Renal cortical epithelial cell (primary cell): ENCODE measurements at places on chromosomes 1 and 21.

DNA sequence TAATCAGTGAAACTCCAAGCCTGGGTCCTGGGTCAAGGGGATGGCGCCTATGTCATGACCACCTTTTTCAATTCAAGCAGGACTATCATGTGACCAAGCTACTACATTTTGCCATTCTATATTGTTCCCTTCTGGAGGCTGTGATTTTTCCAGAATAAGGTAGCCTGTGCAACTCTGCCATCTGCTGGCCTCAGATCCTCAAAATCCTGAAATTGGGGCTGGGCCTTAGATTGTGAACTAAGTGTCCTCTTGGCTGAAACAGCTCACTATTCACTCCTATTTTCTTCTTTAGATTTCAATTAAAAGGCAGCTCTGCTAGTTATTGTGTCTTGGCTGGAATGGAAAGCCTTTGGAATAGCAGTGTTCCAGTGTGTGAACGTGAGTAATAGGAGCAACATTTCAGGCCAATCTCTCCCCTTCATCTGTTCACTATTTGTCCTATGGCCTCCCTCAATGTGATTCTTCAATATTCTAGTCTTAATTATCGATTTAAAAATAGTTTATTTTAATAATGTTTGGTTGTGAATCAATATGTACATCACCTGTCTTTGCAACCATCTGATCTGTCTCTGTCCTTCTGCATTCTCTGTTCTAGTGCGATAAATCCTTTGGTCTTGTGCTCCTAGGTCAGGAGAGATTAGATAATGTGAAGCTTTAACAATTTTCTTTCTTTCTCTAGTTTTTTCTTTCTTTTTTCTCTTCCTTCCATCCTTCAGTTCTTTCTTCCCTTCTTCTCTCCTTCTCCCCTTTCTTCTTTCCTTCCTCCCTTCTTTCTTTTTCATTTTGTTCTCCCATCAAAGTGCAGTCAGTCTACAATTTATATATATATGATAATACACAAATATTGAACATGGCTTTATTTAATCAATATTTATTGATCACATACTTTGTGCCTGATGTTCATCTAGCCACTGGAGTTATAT lies 69.8 kb downstream of the CR1 start:
- no peak for DNase-seq

DNA sequence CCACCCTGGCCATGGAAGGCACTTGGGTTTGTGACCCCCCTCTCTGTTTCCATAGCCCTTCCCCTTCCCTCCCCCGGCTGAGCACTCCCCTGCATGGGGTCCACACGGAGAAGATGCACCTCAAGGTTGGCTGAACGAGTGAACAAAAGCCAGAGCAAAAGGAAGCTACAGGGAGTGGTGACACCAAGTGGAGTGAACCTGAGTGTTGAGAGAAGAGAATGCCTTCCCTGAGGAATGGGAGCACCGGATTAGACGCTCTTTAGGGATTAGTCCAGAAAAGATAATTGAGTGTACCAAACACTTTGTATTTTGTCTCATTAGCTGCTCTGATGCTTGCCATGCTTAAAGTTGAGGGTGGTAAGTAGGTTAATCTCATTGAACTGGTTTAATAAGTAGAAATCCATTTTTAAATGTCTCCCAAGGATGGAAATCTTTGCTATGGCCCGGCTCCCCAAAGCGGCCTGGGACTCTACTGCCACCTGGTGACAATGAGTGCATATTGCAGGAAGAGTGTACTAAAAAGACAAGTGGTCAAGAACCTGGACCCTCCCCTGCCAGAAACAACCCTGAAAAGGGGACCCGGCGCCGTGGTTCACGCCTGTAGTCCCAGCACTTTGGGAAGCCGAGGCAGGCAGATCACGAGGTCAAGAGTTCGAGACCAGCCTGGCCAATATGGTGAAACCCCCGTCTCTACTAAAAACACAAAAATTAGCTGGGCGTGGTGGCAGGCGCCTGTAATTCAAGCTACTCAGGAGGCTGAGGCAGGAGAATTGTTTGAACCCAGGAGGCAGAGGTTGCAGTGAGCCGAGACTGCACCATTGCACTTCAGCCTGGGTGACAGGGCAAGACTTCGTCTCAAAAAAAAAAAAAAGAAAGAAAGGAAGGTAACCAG lies 150.6 kb upstream of the ZC3H12A start:
- no peak for DNase-seq

GRCh38 chr1:156489166-156489934 lies 11.2 kb downstream of the MEF2D start:
- DNase-seq: no peak

- DNase-seq: no peak
Observed at GRCh38 chr1:247291833-247292561, 36.1 kb downstream of the VN1R5 start.

DNA sequence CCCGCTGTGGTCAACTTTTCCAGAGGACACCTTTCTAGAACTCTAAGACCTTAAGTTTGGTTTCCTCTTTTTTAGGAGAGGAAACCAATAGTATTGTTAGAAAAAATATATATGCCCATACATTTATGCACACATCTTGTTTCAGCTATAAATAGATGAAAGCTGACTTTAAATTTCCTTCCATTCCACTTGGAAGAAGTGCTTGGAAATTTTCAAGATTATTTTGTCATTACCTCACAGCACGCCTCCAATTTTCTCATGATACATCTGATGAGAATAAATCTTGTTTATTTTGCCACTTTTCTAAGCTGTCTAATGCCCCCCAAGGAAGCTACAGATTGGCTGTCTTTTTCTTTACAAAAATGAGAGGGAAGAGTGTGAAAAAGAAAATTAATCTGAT lies 65.8 kb downstream of the NIBAN1 start:
- no peak for DNase-seq

DNA sequence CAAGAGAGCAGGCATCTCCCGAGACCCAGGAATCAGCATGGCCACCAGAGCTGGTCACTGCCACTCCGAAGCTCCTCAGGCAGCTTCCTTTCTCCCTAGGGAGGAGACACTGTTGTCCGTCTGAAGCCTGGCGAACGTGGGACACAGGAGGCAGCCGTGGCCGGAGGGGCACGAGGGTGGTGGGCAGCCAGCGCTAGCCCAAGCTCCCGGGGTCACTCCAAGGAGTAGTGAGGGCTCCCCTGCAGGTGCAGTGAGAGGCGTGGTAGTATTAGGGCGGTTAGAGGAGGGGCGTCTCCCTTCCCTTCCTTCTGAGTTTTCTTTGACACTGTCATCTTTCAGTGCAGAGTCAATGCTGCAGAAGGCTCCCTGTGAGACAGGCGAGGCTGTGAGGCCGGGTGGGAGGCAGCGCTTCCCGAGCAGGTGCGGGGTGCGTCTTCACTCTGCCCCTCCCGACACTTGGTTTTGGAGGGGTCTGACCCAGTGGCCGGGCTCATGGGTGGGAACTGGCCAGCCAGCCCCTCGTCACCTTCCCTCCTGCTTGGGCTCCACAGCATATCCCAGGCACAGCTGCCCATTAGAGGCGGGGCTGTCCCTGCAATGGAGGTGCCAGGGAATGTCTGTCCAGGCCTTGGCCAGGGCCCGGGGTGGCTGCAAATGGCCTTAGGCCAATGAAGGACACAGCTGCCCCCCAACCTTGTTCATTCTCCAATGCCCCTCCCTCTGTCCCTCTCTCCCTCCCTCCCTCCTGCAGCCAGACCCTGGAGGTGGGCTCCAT lies 171.6 kb upstream of the ARHGEF16 start:
- no peak for DNase-seq

GRCh38 chr1:204104331-204105130 lies 31.6 kb downstream of the SOX13 start:
- DNase-seq: peak; percentile 38

- peak; percentile 71 for DNase-seq
Observed at GRCh38 chr1:209323743-209324142, 259.8 kb upstream of the CAMK1G start.

DNA sequence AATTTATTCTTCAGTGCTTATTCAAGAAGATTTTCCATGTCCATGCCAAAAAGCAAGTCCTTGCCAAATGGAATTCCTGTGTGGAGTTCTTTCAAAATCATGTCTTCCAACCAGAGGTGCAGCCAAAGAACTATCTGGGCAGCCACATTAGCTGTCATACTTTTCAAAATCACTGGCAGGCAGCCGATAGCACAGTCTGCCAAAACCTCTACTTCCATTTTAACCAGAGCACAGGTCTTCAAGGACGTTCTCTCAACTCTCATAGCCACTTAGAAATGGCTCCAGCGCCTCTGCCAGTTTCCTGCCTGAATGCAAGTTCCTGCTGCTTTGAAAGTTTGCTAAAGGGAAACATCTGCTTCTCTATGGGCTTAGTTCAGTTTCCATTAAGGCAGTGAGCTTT lies 975.7 kb upstream of the ADGRL4 start:
- no peak for DNase-seq

DNA sequence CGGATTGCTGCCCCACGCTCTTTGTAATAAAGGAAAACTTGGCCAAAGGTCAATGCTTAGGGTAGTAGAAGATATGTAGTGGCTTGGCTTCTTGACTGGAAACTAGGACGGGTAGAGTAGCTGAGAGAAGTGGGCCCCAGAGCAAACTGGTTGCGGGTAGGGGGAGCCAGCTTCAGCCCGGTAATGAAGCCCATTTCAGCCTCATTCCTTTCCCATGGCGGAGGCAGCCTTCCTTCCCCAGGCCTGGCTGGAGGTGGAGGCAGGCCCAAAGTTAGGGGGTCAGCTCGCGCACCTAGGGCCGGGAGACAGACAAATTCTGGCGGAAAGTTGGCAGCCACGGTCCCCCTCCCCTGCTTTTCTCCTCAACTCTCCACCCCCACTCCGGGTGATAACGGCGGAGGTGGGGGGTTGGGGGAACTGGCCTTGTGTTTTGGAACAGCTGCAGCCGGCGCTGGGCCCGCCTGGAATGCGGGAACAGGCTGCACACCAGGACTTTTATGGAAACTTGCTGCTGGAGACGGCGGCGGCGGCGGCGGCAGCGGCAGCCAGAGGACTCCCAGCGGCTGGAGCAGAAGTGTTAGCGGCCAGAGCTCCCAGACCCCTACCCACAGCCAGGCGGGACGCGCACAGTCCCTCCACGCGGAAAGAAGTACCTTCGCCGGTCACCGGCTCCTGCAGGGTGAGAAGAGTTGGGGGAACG lies at the start of gene NEXN:
Gene NEXN (plus strand): TSS at position 544 of the 700 bp plus-strand sequence. CDS start 27,483 bp downstream, outside the sequence.
- DNase-seq: peak; percentile 48

DNA sequence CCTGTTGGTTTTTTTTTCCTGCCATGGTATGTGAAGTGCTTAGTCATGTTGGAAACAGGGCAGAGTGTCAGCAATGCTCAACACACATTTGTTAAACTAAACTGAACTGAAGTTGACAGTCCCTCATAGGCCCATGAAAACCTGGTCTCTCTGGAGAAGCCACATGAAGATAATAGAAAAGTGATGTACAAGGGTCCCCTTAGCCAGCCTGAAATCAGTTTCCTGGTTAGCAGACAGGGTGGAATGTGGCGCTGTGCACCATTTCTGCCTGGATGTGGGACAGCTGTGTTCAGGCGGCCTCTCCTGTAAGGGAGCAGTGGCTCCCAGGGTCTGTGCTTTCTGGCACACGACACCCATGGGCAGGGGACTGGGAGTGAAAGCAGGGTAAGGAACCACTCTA lies 9.9 kb upstream of the CHI3L1 start:
- peak; percentile 12 for DNase-seq

DNA sequence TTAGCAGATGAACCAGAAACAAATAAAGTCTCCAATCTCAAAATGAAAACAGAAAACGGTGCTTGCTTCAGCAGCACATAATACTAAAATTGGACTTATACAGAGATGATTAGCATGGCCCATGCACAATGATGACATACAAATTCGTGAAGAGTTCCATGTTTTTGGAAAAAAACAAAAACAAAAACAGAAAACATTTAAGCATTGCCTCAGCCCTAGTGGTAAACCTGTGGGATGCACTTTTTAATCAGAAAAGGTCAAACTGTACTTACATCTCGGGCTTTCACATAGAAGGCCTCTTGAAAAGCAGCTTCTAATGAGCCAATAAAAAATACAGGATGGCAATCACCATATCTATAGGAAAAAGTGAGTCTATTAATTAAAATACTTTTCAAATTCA lies 159.1 kb upstream of the DMRTA2 start:
- DNase-seq: no peak

DNA sequence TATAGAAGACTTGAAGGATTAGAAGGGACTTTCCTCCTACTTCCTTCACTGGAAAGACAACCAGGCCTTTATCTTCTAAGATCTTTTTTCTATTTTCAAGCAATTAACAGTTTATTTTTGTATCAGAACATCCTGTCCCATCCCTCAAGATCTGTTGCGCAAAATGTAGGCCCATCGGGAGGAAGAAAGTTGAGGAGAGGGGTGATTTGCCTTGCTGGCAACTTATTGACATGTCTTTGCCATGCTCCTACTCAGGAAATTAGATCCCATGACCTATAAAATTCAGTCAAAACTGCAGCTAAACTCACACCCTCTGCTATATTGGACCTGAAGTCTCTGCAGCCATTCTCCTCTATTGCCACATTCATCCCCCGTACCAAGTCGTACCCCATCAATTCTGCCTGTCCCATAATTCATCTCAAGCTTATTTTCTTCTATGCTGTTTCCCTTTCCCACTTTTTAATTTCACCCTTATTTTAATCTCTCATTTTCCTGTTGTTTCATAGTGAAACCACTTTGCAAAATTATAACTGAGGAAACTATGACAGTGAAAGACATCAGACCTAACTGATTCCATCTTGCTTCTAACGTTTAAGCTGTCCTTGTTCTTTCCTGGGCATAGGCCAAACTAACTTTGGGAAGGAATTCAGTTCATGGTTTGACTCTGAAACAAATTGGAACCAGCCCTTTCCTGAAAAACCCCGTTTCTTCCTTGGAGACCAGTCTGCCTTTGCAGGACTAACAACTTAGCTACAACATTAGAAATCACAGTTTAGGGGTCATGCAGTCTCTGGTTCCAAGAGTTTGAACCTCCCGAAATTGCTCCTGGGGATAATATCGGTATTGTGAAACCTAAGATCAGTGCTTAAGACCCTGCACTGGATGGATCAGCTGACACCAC lies 195.7 kb upstream of the PTBP2 start:
- DNase-seq: no peak

- DNase-seq: no peak
Observed at GRCh38 chr1:109622895-109623294, 3.3 kb downstream of the AMPD2 start.

DNA sequence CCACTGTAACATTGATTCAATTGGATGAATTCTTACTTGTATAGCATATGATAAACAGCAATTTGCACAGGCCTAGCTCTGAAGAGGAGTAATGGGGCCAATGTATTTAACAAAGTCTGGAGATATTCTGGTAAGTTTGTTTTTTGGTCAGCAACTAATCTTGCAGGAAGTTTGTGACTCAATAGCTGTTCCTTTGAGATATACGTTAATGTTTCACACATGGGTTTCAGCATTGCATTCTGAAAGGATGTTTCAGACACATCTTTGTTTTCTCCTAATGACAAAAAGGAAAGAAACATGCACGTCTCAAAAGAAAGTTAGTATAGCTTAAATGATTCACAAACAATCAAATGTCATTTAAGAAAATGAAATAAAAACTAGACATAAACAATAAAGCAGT lies 49.0 kb downstream of the LTN1 start:
- DNase-seq: peak; percentile 78

DNA sequence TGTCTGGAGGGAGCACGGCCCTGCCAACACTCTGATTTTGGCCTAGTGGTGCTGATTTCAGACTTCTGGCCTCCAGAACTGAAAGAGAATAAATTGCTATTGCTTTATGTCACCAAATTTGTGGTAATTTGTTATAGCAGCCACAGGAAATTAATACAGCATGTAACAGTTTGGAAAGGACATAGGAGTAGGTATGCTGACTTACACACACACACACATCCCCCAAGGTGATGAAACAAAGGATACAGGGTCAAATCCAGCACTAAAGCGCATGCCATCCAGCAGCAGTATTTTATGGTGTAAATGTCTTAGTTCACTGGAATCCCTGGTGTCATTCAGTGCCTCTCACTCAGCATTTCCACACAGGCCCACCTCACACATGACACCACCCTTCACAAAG lies 72.2 kb upstream of the MAN1A2 start:
- DNase-seq: no peak
